ENCODE measurements at places on chromosomes 12 and 14. TPM values are rescaled to one million over a fixed set of nuclear protein-coding genes. Genes with fewer than 3 reads are reported as not detected.

- no peak for DNase-seq
Observed at GRCh38 chr12:11753150-11753499, 103.7 kb downstream of the ETV6 start.

DNA sequence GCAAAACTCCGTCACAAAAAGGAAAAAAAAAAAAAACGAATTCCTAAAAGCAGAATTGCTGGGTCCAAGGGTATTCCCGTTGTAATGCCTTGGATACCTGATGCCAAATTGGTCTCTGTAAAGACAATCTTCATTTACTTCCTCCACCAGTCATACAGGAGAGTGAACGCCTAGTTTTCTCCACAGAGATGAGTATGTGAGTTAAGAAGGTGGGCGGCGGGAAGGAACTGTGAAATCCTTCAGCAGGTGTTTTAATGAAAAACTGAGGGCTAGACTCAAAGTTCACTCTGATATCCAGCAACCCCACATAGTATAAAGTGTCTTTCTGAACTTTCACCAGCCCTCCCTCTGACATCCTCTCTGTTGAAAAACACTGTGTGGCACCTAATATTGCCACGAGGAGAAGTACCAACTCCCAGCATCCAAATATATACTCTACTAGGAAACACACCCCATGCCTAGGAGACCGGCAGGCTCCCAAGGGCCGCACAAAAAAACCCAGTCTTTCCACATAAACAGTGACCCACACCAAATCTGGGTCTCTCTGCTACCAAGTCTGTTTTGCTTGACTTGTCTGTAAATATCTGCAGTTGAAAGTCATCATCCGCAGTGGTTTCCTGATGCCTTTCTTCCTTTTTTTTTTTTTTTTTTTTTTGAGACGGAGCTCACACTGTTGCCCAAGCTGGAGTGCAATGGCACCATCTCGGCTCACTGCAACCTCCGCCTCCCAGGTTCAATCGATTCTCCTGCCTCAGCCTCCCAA is 30.3 kb upstream of the FOXN3 start:
- no peak for DNase-seq

RASAL1 gene
- polyA plus RNA-seq: not detected

MSRB3 gene
- polyA plus RNA-seq: 35.7 TPM

GRCh38 chr12:88577537-88577936 is 2.7 kb downstream of the KITLG start:
- no peak for DNase-seq

DNA sequence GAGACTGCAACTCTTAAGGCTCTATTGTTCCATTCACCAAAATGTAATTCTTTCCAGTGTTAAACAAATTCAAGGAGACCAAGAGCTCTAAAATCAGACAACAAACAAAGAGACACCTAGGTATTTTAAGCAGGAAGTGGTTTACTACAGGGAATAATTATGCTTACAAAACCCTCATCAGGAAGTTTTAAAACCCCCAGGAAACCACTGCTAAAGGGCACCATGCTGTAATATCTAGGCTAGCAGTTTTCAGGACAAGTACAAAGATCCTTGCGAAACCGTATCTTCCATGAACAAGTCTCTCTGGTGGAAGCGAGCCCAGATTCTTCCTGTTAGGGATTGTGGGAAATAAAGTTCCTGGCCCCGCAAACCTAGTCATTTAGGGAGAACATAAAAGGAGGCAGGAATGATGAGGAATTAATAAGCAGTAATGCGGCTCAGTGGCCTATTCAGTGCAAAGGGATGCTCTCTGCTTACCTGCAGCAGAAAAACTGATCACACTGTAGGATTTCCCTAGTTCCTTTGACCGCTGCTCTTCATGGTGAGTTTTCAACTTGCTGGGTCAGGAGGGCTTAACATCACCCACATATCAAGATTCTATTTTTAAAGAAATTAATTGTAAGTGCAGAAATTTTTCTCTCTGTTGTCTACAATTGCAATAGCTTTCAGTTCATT is 42.8 kb downstream of the ACSM4 start:
- DNase-seq: no peak

GCH1 gene
- polyA plus RNA-seq: 0.74 TPM

GYS2 gene
- polyA plus RNA-seq: not detected
